ENCODE measurements at places on chromosomes 11 and 22. TPM values are rescaled to one million over a fixed set of nuclear protein-coding genes. Genes with fewer than 3 reads are reported as not detected.

Gene C22orf31
- not detected for total RNA-seq

GRCh38 chr22:45969801-45970470, 7.0 kb downstream of the WNT7B start:
- peak; percentile 11 for DNase-seq

DNA sequence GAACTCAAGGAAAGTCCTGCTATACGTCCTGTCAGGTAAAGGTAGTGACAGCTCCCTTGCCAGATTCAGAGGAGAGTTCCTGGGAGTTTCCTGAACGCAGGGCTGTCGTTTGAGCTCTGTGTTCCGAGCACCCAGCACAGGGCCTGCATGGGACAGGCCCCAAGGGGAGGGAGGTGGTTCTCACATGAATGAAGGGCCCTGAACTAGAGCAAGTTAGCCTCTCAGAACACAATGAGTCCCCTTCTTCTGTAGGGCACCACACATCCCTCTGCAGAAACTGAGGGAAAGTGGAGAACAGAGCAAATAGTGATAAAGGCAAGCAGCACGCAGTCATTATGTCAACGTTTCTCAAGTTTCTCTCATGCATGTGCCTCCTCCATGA, 35.3 kb downstream of the NEU3 start:
- no peak for DNase-seq

- DNase-seq, result no peak
These were observed 419 bp downstream of the ANKRD54 start for GRCh38 chr22:37843741-37844089.

DNA sequence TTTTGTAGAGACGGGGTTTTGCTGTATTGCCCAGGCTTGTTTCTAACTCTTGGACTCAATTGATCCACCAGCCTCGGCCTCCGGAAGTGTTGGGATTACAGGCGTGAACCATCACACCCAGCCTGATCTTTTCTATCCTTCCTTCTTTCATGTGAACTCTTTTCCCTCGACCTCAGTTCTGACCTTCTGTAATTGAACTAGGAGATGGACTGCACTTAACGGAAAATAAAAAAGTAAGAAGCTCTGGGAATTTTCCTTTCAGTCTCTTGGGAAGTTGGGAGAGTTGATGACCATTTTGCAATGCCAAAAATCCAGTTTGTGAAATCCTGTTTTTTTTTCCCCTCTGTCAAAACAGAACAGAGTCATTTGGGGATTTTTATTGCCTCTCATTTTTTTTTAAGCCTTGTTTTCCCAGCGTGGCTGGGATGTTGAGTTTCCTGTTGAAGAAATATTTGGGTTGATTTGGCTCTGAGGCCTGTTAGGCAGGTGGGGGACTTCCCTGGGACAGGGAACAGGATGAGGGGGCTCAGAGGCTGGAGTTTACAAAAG, 26.9 kb upstream of the CYB5R3 start:
- DNase-seq, result no peak

GRCh38 chr11:128928400-128928799, 14.3 kb downstream of the TP53AIP1 start:
- no peak for DNase-seq

Data from astrocyte (in vitro differentiated cells and primary cell).